ENCODE measurements at places on chromosomes 2 and 18. TPM values are rescaled to one million over a fixed set of nuclear protein-coding genes. Genes with fewer than 3 reads are reported as not detected.

- DNase-seq, result no peak
Observed at GRCh38 chr2:181900007-181900651, 8.6 kb downstream of the ITPRID2 start.

DNA sequence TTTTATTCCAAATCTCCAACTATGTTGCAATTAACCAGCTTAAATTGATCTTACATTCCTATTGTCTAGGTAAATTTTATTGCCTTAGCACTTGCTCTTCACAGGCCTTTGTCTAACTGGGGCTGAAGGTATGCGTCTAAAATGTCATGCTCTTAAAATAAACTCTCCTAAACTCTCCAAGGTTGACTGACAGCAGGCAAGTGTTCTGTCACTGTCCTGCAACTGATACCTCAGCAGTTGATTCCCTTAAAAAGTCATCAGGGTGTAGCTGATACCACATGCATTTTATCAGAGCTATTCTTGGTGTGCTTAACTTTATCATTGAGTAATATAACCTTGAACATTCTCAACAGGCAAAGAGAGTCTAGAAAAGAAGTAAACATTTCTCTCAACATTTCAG is 680 bp downstream of the TTN start:
- DNase-seq, result no peak

GRCh38 chr2:175152242-175152641 is 15.8 kb downstream of the ATF2 start:
- DNase-seq, result no peak

DNA sequence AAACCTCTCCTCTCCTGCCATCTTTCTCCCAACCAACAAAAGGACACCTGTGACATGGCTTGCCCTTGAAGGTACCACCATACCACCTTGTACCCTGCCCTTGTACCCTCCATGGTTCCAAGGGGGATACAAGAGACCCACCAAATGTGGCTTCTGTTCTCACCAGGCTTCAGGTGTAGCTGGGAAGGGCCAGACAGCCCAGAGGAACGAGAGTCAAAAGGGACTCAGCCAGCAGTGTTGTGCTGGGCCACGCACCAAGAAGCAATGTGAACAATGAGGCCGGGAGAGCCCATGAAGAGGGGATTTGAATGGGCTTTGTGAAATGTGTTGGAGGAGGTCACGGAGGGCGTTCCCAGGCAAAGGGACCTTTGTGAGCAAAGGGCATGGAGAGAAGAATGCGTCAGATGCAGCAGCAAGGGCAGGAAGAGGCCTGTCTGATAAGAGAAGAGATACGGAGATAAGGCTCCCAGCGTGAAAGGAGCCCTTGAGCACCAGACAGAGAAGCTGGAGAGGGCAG is 48.6 kb downstream of the PLB1 start:
- no peak for DNase-seq

- no peak for DNase-seq
Observed at GRCh38 chr2:73952499-73953446, 26.1 kb downstream of the DGUOK start.

DNA sequence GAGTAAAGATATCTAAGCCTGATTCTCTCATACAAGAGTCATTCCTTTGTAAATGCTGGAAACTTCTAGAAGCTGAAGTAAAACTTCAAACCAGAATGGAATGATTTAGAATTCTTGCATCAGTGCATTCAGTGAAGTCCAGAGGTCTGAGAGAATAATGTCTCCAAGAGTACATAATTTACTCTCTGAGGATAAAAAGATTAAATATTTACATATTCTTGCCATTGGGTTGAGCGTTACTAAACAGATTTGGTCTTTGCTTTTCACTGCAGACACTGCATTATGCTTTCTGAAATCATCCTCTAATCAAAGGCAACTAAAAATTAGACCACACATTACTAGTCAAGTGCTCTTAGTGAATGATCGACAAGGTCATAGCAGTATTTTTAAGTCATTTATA is 26.5 kb upstream of the KANSL1L start:
- no peak for DNase-seq

DNA sequence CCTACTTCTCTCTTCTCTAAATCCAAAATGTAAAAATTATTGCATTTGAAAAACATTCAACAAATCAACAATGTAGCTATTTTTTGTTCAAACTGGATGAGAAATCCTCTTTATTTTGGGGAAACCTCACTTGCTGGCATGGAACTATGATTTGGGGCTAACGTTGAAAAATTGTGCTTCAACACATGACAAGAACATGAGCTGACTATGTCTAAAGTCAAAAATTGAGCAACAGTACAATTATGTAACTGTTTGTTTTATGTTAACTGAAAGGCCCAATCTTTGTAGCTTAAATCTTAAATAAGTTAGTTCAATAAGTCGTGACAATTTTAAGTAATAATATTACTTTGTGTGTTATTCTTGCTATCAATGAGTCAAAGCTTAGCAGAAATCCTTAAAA is 67.3 kb downstream of the TMEFF2 start:
- no peak for DNase-seq

DNA sequence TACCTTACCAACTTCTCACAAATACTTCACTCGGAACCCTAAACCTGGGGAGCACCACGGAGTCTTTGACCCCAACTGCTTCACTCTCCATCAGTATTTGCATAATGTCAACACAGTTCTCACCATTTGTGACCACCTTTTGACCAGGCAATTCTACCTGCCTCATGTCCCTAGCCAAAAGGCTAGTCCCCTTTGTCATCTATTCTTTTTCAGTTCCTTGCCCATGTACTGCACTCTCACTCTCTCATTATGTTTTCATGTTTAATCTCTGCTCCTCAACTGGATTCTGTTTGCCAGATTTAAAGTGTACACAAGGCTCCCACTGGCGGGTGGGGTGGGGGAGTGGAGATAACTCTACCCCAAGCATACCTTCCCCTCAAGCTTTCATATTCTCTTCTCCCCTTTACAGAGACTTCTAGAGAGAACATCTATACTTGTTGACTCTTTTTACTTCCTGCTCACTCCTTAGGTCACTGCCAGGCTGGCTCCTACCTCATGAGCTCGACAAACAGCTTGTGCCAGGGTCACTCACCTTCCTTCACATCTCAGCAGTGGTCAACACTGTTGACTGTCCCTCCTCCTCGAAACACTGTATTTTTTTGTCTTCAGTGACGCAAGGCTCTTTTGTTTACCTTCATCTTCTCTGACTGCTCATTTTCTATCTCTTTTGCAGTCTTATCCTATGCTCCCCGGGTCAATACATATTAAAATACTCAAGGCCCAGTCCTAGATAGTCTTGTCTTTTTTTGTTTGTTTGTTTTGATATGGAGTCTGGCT is 88.7 kb upstream of the MAP4K3 start:
- no peak for DNase-seq

SLC23A3 gene
- total RNA-seq, result 0.55 TPM

CAPN14 gene
- 0.11 TPM for total RNA-seq

SLC19A3 gene
- total RNA-seq, result 6.5 TPM

UPP2 gene
- total RNA-seq, result not detected

SOCS6 gene
- 14.5 TPM for total RNA-seq

All from WTC11 (cell line).